B cell (primary cell): ENCODE measurements at places on chromosomes 3 and 15.

GRCh38 chr3:30457081-30457480 is 149.3 kb upstream of the TGFBR2 start:
- no peak for DNase-seq

DNA sequence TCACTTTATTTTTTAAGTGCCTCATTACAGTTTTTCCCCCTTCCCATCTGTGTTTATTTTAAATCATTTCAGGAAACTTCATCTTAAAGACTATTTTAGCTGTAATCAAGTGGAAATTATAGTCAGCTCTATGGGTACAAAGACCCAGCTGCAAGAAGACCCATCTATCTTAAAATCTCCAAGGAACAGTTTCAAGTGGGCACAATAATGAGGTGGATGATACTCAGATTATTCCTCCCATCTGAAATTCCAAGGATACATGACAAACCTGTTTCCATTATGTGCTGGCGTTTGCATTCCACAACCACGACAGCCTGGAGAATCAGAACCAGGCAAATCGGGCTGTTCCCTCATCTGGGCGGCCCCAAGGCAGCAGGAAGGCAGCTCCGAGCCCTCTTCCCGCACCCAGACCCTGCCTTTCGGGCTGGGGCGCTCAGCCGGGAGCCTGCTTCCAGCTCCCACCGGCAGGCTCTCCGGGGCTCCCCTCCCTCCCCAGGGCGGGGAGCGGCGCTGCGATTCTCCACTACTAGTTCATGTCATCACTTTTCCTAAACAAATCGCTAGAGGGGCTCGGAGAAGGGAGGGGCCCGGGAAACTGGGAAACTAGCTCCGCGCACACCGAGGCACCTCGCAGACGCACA is at the start of gene MGLL:
TSS of gene MGLL (minus strand) at position 475 of the 641 bp plus-strand sequence. CDS start at position 278, 197 bp downstream.
- DNase-seq = no peak

GRCh38 chr3:66582721-66583423 is 82.0 kb upstream of the LRIG1 start:
- DNase-seq = peak; percentile 70

DNA sequence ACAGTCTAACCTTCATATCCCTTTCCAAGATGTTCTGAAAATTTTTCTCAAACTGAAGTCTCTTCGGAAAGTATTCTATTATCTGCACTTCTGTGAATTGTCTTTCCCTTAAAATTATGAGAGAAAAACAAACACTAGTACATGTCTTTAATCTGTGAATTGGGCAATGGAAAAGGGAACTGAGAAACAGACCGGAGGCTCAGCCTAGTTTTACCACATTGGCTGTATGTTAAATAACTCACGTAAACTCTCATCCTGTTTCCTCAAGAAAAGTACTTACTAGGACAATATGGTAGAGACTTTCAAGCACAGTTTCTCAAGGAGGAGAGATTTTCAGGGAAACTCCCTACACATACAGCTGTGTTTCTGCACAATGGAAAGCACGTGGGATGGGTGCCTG is 982.2 kb upstream of the SEMA6D start:
- DNase-seq = no peak

GRCh38 chr15:48569591-48570302 is 75.8 kb downstream of the FBN1 start:
- no peak for DNase-seq

GRCh38 chr3:152402695-152403451 is 134.1 kb downstream of the MBNL1 start:
- DNase-seq = no peak

DNA sequence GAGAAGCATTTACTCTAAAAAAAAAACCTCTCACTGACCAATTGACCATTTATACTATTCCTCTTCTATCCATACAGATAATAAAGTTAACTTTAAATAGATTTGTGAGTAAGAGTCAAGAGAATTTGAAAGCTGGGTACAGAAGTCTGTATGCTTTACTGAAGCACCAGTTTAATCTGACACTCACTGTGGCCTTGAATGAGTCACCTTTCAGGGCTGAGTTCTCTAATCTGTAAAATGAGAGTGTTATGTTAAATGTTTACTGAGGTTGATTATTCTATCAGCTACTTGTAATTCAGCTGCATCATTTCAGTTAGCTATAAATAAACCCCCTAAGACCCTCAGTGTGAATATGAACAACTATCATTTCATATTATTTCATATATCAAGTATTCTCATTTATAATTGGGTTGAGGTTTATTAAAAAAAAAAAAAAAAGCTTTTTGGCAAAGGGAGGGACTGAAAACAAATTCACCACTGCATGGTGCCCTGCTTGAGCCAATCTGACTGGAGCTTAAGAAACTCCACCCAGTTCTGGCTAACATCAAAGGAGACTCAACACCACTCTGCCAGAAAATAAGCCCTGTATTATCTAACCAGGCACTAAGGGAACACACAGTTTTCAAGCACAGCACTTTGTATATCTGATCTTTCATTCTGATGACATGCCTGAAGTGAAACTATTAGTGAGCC is 2.8 kb downstream of the MAP4 start:
- no peak for DNase-seq

DNA sequence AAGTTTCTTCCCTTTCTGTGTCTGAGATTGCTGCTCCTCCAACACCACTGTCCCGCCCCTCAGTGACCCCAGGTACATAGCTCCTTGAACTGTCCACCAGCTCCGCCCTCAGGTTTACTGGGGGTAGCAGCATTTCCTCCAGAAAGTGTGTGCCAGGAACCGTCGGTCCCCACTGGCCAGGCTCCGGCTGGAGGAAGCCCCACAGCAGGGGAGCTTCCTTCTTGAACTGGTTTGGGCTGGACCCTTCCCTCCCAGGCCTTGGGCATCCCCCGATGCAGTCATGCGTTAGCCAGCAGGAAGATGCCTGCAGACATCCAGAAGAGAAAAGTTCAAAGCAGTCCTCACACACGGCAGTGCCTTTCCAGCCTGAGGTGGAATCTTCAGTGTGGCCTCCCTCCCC is 19.7 kb downstream of the PAK6 start:
- DNase-seq = no peak

DNA sequence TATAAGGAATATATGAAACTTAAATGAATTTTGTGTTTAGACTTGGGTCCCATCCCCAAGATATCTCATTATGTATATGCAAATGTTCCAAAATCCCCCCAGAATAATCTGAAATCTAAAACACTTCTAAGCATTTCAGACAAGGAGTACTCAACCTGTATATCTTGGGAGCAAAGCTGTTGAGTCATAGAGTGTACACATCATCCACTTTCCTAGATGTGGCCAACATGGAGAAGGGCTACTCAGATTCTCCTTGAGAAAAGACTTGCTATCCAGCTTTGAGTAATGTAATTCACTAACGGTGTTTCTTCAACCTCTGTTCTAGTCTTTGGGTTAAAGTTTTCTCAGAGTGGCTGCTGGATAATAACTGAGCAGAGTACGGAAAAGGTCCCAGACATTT is 215.5 kb upstream of the POU1F1 start:
- DNase-seq = no peak

- peak; percentile 33 for DNase-seq
Observed at GRCh38 chr15:45456212-45457106, 66.1 kb downstream of the SLC30A4 start.

GRCh38 chr3:21624524-21624923 is 126.5 kb downstream of the ZNF385D start:
- DNase-seq = no peak

- DNase-seq = no peak
Observed at GRCh38 chr15:35561308-35561707, 15.3 kb upstream of the DPH6 start.

DNA sequence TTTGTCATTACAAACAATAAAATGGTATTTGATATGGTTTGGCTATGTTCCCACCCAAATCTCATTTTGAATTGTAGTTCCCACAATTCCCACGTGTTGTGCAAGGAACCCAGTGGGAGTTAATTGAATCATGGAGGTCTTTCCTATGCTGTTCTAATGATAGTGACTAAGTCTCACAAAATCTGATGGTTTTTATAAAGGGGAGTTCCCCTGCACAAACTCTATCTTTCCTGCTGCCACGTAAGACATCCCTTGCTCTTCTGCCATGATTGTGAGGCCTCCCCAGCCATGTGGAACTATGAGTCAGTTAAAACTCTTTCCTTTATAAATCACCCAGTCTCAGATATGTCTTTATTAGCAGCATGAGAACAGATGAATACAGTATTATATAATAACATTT is 15.4 kb upstream of the AADAC start:
- no peak for DNase-seq

- no peak for DNase-seq
Observed at GRCh38 chr3:175916191-175916934, 1057.2 kb downstream of the NAALADL2 start.

GRCh38 chr3:185521349-185522138 is 22.7 kb upstream of the TMEM41A start:
- DNase-seq = no peak

DNA sequence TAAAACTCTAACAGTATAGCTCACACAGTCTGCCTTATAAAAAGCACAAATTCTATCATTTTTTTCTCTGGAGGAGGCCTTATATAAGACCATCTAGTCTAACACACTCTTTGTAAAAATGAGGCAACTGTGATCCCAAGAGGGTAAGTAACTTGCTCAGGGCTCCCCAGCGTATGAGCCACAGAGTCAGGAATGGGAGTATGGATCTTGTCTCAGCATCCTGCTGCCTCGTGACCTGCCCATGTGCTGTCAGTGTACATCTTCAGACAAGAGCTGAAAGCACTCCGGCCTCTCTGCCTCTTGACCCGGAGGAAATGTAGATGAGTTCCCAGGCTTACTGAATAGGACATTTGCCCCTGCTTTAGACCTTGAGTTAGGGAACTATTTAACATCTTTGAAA is 28.4 kb upstream of the MEF2A start:
- no peak for DNase-seq

DNA sequence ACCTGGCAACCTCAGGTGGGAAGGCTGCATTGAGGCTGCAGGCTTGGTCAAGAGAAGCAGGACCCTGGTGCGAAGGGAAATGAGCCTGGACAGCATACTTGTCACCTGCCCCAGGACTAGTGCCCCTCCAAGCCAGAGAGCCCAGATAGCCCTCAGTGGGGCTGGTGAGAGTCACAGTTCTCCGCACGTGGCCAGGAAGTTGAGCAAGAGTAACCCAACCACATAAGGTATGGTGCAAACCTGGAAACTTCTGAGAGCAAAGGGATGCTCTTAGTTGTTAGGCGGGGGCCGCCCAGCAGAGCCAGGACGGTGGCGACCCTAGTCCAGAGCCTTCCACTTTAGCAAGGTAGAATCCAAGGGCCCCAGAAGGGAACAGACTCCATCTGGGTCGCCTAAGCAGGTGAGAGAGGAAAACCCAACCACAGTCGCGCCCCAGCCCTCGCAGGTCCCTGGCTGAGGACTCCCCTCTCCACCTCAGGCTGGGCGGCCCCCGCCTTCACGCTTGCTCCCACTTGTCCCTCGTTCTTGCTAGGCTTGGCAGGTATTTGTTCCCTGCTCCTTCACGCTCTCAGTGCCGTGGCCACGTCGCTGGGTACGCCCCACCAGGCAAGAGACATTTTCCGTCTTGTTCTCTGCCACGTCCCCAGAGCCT is 1.1 kb upstream of the VPS18 start:
- DNase-seq = no peak

- no peak for DNase-seq
Observed at GRCh38 chr3:190560013-190560895, 46.4 kb downstream of the IL1RAP start.

DNA sequence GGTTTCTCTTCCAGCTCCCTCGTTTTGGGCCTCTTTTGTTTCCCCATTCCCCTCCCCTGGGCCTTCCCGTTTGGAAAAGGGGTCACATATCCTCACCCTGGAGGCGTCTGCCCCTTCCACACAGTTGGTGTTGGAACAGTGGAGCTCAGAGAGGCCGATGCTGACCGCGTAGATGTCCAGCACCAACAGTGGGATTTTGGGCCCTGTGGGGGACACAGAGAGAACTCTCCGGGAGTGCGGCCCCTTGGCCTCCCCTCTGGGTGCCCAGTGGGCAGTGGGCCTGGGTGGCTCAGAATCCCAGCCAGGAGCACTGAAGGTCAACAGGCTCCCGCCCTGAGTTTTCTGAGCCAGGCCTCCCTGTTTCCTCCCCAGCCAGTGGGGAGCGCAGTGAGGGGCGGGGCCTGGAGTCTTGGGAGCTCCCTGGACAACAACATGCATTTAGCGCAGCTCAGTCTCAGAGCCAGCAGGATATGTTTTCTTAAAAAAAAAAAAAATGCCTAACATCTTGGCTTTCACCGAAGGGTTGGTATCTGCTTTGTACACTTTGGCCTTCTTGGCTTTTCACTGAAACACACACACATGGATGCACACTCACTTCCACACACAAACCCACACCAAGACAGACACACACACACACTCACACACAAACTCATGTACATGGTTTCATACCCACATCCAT is 670 bp upstream of the ISLR start:
- DNase-seq = no peak

DNA sequence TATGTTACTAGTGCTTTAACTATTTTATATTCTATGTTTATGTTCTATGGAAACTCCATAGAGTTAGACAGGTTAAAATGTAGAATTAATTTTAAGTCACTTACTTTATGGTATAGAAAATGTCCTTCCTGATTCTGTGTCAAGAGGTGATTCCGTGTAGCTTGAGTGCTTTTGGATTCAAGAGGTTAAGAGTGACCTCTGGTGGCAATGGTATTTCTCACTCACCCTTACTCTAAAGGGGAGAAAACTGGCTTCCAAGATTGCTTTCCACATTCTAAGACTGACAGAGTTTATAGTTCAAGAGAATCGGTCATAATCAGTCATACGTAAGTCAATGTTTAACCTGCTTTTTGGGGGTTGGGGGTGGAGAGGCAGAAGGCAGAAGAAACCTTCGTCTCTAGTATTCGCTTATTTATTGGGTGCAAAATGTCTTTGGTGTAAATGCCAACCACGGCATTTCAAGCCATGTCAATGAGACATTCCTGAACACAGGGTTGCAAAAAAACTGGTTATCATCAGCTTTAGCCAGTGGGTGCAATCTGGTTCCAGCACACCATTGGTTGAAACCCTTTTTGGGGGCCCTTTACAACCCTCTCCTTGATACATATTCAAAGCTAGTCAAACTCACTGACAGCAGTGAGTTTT is 92.0 kb upstream of the VGLL3 start:
- no peak for DNase-seq

- no peak for DNase-seq
Observed at GRCh38 chr3:77320514-77320913, 280.6 kb downstream of the ROBO2 start.

DNA sequence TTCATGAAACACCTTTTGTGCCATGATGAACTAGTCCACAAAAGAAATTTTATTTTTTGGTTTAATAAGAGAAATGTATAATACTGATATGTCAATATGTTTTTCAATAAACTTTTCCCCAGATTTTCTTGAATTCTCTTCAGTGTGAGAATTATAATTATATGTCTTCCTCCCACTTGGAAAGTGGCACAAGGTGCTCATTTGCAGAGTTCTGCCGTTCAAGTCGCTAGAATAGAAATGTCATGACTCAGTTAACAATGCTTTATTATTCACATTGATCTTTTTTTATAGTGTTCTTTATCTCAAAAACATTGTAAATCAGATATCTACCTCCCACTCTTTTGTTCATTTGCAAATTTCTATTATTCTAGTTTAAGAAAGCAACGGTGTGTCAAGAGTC is 87.3 kb downstream of the MDFIC2 start:
- DNase-seq = no peak

- no peak for DNase-seq
Observed at GRCh38 chr3:117989982-117990381, 1044.7 kb downstream of the IGSF11 start.

- no peak for DNase-seq
Observed at GRCh38 chr15:22257047-22258008, 177.0 kb downstream of the OR4M2 start.

GRCh38 chr3:48694610-48695392 is 9.1 kb upstream of the NCKIPSD start:
- DNase-seq = no peak

GRCh38 chr15:56320861-56321260 is 44.4 kb upstream of the TEX9 start:
- DNase-seq = no peak

- DNase-seq = no peak
Observed at GRCh38 chr15:97461226-97461625, 499.3 kb upstream of the ARRDC4 start.
